HL-60 (cell line): ENCODE measurements at places on chromosomes 12 and 14.

- no peak for DNase-seq
Measured at GRCh38 chr12:49227713-49228112, 37.2 kb upstream of the TUBA1C start.

GRCh38 chr14:53668897-53669296 lies 287.7 kb downstream of the BMP4 start:
- DNase-seq, result no peak

- no peak for DNase-seq
Measured at GRCh38 chr14:22984959-22985658, 2.8 kb upstream of the AJUBA start.

DNA sequence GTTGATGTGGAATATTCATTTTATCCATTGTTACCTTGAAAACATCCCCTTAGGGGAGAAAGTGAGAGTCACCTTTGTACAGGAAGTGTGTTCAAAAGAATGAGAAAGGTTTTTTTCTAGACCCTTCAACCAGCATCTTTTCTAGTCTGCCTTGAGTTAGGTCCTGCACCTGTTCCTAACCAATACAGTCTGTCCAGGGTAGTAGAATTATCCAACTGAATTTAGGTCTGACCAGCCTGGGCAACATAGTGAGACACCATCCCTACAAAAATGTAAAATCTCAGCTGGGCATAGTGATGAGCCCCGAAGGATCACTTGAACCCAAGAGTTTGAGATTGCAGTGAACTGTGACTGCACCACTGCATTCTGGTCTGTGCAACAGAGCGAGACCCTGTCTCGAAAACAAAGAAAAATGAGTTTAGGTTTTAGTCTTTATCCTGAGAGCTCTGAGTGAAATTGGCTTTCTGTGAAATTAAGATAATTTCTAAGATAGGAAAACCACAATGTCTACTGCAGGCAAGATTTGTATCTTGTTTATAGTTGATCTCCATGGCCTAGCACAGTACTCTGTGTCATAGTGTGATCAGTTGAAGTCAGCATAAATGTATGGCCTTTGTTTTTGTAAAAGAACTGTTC lies 25.2 kb downstream of the ARHGAP5 start:
- no peak for DNase-seq

DNA sequence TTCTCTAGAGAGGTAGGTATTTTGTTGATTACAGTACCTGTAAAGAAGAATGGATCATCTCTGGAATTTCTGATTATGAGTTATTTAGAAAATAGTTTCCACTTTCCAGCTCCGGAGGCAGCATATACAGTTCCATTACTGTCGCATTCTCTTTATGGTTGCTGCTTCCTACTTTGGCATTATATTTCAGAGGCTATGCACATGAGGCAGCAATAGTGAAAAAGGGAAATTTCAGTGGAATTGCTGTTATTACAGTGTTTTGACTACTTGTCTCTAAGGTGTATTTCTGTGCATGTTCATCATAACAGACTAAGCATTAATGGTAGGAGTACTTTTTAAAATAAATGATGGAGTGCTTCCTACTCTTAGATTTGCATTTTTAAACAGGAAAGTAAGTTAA lies 10.2 kb downstream of the GNG2 start:
- no peak for DNase-seq

DNA sequence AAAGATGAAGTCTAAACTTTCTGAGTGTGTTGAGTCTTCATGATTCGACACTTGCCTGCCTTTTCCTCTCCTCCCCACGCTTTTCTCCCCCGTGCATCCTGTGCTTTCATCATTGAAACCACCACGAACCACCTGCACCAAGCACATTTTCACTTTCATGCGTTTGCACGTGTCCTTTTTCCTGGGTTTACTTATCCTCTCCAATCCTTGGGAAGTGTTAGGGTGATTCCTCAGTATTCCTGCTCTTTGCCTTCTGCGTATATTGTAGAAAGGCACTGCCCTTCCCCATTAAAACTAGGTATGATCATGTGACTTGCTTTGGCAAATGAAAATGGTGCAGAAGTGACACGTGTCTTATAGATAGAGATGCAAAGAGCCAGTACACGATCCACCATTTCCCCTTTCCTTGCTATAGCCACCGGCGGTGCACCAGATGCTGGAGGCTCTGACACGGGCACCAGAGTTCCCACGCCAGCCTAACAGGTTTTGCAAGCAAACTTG lies 106.6 kb downstream of the BRMS1L start:
- DNase-seq, result no peak

GRCh38 chr14:95545515-95546168 lies 10.8 kb downstream of the GLRX5 start:
- DNase-seq, result no peak

GRCh38 chr12:127936463-127936862 lies 330.5 kb upstream of the TMEM132C start:
- DNase-seq, result no peak

GRCh38 chr14:102019006-102019540 lies 54.7 kb downstream of the DYNC1H1 start:
- no peak for DNase-seq

- no peak for DNase-seq
Measured at GRCh38 chr12:47686645-47687240, 19.1 kb downstream of the RPAP3 start.

DNA sequence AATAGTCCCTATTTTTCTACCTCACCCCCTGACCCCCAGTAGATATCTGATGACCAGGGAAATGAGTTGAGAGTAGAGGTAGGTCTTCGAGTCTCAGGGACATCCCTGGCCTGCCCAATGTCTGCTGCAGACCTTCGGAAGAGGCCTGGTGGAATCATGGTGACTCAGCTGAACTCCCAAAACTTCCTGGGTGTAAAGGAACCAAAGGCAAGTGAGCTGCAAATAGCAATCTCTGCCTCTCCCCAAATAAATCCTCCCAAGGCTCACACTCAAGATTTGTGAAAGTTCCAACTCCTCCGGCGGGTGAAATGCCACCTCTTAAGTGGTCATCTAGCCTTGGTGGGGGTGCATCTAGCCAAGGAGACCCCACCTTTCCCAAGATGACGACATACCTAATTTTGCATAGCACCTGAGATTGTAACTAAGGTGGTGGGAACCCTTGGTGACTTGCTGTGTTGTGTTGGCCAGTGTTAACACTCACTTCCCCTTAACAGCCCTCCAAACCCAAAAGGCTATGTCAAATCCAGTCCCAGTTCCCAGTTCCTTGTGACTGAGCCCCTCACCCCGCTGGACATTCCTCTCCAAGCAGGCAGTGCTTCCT lies 6.3 kb downstream of the ZFP36L1 start:
- DNase-seq, result no peak
